ENCODE measurements at places on chromosomes 11 and 22.

DNA sequence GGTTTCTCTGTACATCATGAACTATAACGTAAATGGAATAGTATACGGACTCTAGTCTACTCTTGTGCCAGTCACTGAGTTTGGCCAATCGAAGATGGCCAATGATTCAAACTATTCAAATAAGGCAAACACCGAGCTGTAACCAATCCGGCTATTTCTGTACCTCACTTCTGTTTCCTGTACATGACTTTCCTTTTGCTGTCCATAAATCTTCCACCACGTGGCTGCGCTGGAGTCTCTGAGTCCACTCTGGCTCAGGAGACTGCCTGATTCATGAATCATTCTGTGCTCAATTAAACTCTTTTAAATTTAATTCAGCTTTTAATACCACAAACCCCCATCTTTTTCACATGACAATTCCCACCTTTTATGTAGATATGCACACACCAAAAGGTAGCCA is 1.5 kb upstream of the JAML start:
- peak; percentile 25 for DNase-seq

- no peak for DNase-seq
Observed at GRCh38 chr11:120532082-120532831, 20.7 kb downstream of the GRIK4 start.

GRCh38 chr11:95248666-95249467 is 17.9 kb upstream of the SESN3 start:
- no peak for DNase-seq

DNA sequence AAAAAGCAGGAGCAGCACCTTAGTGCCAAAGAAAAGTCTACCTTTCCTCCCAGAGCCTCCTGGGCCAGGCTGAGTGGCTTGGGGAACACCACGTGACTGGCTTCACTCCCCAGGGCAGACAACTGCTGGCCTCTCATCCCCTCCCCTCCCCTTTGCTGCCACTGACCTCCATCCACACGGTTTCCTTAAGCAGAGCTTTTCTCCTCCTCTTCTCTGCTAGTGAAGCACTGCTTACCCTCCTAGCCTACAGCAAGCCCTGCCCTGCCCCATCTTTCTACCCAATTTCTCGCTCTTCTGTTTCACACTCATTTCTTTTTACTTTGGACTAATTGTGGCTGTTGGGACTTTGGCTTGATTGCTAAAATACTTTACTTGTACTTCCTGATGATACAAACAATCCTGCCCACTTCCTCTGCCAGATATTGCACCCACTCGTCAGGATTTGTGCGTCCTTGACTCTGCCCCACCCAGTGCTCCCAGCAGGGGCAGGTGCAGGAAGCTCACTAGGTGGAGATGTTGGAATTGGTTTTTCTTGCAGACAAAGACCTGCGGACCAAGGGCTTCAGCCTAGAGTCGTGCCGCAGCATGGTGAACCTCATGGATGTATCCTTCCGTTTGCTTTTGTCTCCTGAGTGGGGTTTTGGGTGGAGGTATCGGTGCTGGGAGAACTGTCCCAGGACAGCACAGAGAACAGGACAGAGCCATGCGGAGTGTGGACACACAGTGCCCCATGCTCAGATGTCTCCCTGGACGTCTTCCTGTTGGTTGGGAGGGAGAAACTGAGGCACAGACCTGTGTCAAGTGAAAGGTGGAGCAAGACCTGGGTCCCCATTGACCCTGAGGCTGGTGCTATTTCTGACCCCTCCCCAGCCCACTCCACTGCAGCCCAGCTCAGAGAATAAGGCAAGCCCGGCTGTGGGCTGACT is 27.3 kb downstream of the CAPN1 start:
- no peak for DNase-seq

DNA sequence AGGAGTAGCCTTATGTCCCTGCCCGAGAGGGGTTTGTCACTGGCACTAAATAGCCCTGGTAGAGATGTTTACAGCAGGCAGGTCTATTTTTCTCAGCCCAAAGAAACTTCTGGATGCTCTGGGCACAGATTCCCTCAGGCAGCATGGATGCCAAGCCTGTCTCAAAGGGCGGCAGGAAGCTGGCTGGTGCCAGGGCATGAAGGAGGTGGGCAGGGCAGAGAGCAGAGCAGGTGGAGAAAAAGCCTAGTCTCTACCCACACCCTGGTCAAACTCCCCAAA is 4.1 kb upstream of the GAS2L1 start:
- DNase-seq, result no peak

- no peak for DNase-seq
Observed at GRCh38 chr11:80083531-80083951, 642.7 kb upstream of the TENM4 start.

GRCh38 chr11:60917267-60917666 is 3.3 kb downstream of the TMEM109 start:
- no peak for DNase-seq

DNA sequence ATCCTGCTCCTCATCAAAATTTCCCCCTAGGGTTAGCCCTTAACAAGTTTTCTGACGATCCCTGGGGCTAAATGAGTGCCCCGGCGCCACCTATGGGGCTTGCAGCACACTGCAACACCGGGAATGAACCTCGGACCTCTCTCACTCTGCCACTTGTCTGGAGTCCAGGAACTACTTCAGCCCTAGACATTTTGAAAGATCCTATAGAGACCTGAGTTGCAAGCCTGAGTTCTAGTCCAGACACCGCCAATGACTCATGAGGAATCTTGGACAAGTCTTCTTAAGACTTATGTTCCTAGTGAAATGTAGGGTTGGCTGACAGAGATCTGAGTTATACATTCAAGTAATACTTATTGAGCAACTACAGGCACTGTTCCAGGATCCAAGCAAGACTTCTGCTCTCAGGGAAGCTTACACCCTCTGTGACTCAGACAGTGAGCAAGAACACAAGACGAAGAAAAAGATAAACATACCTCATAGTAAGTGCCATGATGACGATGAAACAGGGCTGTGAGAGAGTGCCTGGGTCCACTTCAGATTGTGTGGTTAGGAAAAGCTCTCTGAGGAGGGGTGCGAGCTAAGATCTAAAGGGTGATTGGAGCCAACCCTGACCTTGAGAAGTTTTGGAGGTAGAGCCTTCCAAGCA is 10.2 kb upstream of the STK33 start:
- DNase-seq, result peak; percentile 7

DNA sequence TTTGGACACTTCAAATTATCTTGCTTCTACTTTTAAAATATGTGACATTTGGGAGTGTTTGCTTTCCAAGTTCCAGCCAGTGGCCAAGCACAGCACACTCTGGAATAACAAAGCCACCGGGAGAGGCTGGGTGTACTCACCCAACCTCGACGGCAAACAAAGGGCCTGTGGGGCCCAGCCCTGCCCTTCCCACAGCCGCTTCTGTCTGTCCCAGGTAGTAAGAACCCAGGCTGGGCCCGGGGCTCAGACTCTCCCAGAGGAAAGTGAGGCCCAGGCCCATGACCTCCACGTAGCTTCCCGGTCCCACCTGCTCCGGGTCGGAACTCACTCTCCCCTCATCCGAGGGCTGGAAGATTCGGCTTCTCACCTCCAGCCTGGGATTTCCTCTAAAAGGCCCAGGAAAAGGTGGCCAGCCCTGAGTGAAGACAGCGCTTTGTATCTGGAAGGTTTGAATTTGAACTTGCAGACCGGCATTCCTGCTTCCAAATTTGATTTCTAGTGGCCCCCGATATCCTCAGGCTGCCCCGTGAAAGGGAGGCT is 93.5 kb downstream of the CELSR1 start:
- no peak for DNase-seq
